Activated T-helper 1 cell treated with Interleukin-2 at 50 U/mL for 16 hours (primary cell): ENCODE measurements at places on chromosomes 3 and 15.
A peak's percentile ranks its signal among the peaks of the same experiment; 100 is the strongest.

DNA sequence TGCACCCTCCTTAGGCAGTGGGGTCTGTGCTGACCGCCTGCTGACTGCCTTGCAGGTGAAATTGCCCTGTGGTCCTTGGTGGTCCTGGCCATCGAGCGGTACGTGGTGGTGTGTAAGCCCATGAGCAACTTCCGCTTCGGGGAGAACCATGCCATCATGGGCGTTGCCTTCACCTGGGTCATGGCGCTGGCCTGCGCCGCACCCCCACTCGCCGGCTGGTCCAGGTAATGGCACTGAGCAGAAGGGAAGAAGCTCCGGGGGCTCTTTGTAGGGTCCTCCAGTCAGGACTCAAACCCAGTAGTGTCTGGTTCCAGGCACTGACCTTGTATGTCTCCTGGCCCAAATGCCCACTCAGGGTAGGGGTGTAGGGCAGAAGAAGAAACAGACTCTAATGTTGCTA lies 2.4 kb downstream of the RHO start:
- DNase-seq, result no peak

- no peak for DNase-seq
These were observed 17.4 kb downstream of the LRIG1 start for GRCh38 chr3:66483409-66483906.

DNA sequence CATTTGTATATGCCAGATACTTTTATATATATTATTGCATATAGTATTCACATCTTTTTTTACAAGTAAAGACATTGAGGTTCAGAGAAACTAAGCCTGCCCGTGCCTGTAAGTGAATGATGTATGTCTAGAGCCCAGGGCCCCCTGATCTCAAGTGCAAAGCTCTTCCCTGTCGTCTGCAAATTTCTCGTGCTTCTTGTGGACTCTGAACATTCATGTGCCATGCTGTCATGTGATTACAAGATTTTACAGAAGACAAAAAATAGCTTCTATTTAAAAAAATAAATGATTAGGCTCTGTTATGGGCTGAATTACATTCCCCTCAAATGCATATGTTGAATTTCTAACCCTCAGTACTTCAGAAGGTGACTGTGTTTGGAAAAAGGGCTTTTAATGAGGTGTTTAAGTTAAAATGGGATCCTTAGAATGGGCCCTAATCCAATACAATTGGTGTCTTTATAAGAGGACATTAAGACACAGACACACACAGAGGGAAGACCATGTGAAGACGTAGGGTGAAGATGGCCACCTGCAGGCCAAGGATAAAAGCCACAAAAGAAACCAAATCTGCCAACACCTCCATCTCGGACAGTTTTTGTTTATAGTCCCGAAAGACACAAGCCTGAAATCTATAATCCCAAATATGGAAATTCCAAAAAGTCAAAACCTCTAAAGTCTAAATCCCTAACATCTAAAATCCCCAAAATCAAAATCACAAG lies 3.9 kb upstream of the MASP1 start:
- DNase-seq, result no peak

DNA sequence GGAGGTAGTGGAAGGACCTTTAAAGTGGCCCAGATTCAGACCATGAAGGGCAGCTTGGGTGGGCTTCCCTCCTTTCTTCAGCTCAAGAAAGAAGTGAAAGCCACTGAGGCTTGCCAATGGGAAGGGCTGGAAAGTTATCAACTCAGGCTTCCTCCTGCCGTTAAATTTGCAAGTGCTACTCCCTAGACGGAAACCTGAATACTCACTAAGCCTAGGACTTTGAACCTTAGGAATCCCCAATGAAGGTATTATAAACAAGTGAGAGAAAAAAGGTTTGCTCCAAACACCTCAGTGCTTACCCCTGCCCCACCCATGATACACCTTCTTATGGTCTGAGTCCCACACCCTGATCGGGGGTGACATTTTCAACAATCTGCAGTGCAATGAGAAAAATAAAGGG lies 396.4 kb downstream of the SHQ1 start:
- DNase-seq, result no peak

GRCh38 chr3:46442576-46443530 lies 21.9 kb downstream of the LTF start:
- DNase-seq, result peak; percentile 10

- DNase-seq, result no peak
These were observed 44.5 kb upstream of the FNDC3B start for GRCh38 chr3:171994646-171995428.
